ENCODE measurements at places on chromosomes 1 and 21.

DNA sequence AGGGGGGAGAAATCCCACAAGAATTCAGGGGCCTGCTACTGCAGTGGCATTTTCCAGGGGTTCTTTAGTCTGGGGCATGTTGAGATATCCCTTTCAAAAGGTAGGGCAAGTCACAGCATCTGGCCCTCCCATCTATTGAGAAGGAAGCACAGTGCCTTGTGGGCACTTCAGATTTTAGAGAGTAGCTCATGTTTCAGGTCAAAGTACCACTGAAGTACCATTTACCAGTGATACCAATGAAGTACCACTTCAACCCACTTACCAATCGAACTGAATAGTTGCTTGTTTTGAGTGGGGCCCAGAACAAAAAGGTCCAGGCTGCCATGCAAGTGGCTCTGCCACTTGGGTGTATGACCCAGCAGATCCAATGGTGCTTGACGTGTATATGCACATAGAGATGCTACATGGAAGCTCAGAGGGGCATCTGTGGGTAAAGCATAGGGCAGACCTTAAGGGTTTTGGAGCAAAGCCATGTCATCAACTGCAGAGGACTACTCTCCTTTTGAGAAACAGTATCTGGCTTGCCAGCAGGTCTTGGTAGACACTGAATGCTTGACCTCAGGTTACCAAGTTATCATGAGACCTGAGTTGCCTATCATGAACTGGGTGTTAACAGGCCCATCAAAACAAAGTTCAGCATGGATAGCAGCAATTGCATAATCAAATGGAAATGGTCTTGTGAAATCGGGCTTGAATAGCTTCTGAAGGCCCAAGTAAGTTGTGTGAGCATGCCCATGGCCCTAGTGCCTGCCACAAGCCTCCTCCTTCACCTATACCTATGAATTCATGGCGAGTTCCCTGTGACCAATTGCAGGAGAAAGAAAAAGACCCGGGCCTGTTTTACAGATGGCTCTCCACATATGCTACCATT, 23.5 kb downstream of the PLA2G2D start:
- DNase-seq = no peak

GRCh38 chr1:198700396-198700795, 61.6 kb downstream of the PTPRC start:
- DNase-seq = no peak

GRCh38 chr1:29311352-29312030, 75.2 kb downstream of the PTPRU start:
- DNase-seq = no peak

DNA sequence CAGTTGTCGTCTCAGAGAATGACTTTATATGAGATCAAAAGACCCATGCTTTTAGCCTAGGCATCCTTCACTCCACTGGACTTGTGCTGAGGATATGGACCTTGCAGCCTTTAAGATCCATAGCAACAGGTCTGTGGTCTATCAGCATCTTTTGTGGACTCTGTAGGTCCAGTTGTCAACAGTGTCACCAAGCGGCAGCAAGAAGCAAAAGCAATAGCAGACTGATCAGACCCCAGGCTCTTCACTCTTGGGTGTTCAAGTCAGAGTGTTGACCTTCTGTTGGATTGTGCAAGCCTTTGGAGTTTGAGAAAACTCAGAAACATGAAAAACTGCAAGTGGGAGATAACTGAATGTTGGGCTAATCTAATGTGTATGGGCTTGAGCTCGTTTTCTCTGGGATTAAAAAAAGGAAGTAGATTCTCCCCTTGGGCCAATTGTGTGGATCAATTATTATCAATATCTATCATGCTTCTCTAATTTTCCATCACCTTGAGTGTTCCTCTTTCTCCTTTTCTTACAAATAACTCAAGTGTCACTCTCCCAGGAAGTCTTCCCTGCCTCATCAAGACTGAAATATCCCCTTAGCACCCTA, 144.2 kb downstream of the LYPLAL1 start:
- DNase-seq = no peak

DNA sequence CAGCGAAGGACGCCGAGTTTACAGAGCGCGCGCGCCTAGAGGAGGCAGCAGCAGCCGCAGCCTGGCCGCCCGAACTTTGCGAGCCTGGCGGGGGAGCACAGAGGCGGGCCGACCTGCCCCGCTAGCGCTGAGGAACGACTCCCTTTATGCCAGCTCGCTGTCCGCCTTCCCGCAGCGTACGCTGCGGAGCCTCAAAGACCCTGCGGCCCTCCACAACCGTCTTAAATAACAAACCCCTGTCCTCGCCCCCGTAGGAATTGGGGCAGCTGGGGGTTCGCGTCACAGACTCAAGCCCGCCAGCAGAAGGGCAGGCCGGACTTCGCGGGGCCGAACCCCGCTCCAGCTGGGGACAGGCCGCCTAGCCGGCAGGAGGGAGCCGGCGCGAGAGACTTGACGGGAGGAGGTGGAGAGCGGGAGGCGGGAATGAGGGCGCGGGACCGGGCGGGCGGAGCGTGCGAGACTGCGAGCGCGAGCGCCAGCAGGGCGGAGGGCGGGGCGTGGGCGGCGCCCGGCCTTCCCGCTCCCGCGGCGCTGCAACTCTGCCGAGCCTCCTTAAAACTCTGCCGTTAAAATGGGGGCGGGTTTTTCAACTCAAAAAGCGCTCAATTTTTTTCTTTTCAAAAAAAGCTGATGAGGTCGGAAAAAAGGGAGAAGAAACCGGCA, 1.8 kb upstream of the CDKN2C start:
- peak; percentile 89 for DNase-seq

Measured in NCI-H510A (cell line).